ENCODE measurements at places on chromosomes 7 and 10.

- DNase-seq = no peak
These were observed 609.8 kb upstream of the FOXK1 start for GRCh38 chr7:4072161-4072925.

- DNase-seq = no peak
These were observed 12.6 kb upstream of the DYNC2I1 start for GRCh38 chr7:158843771-158844170.

GRCh38 chr7:595621-596010, 76.0 kb upstream of the PDGFA start:
- DNase-seq = peak; percentile 40

- no peak for DNase-seq
These were observed 198.7 kb downstream of the CXCL12 start for GRCh38 chr10:44186150-44186549.

GRCh38 chr10:82925547-82925946, 1050.6 kb downstream of the NRG3 start:
- no peak for DNase-seq

- DNase-seq = no peak
These were observed 241.4 kb downstream of the LRMDA start for GRCh38 chr10:75672842-75673241.

DNA sequence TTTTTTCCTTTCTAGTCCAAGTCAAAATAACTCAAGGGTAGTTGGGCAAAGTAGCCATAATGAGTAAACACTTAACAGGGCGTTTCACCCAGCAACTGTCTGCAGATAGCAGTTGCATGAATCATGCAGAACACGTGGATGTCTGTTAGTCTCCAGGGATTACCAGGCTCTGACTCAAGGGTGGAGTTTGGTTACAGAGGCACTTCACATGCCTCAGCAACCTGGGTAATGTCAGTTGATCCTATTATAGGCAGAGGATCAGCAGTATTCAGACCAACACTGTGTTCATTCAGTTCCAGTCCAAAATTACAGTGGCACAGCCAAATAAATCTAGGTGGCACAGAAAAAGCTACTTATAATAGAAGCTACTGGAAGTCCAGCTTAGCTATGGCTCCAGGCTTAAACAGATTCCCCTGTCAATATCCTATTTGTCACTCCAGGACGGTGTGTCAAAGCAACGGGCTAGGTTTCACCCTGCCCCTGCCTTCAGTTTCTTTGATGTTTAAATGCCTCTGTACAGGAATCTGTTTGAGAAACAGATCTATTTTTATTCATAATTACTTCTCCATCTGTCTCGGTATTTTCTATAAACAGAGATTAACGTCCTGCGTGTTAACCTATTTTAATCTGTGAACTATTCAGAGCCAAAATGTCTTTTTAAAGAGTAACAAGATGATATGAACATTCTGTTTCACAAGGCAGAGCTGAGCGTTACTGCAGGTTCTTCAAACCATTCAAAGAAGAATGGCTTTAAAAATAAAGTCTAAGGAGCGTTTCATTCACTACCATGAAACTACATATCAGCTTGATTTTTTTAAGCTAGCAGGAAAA, 162.6 kb upstream of the AKR1E2 start:
- DNase-seq = peak; percentile 10

DNA sequence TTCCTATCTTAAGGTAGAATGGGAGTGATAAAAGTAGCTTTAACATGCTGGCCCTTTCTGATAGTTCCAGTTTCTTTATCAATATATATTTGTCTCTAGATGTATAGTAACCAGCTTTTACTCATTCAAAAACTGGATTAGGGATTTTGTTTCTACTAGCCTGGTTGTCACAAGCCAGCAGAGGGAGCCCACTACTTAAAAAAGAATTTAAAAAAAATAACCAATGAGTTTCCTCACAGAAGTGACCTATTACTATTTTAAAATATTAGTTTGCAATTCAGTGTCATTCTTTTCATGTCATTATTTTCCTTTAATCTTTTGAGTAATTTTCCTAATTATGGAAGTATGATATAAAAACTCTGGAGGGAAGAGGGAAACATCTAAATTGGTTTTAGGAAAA, 142.1 kb downstream of the PHTF2 start:
- DNase-seq = no peak

DNA sequence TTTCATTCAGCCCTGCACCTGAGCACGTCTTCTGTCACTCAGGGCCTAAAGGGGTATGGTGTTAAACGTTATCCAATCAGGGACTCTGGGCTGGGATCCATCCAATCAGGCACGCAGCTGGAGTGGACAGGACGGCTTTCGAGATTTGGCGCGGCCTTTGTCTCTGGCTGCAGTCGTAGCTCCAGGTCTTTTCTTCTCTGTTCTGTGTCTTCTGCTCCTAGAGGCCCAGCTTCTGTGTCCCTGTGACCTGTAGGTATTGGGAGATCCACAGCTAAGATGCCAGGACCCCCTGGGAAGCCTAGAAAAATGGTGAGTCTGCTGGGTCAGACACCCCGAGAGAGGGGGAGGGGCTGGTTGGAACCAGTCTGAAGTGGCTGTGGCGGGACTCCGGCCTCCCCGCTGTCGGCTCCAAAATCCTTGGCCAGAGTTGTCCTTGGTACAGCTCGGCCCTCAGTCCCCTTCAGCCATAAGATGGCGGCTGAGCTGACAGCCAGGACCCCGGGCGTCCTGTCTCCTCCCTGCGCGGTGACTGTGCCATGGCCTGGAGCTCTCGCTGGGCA, 11.7 kb upstream of the ZNF680 start:
- DNase-seq = no peak

GRCh38 chr7:159329818-159330378, 185.2 kb upstream of the VIPR2 start:
- DNase-seq = no peak

- no peak for DNase-seq
These were observed 21.4 kb downstream of the PRSS2 start for GRCh38 chr7:142792129-142792528.

GRCh38 chr7:69176841-69177240, 421.4 kb upstream of the AUTS2 start:
- no peak for DNase-seq

GRCh38 chr10:62632071-62632809, 172.3 kb upstream of the ADO start:
- DNase-seq = peak; percentile 50

GRCh38 chr10:89458291-89458690, 43.9 kb downstream of the IFIT5 start:
- DNase-seq = no peak

DNA sequence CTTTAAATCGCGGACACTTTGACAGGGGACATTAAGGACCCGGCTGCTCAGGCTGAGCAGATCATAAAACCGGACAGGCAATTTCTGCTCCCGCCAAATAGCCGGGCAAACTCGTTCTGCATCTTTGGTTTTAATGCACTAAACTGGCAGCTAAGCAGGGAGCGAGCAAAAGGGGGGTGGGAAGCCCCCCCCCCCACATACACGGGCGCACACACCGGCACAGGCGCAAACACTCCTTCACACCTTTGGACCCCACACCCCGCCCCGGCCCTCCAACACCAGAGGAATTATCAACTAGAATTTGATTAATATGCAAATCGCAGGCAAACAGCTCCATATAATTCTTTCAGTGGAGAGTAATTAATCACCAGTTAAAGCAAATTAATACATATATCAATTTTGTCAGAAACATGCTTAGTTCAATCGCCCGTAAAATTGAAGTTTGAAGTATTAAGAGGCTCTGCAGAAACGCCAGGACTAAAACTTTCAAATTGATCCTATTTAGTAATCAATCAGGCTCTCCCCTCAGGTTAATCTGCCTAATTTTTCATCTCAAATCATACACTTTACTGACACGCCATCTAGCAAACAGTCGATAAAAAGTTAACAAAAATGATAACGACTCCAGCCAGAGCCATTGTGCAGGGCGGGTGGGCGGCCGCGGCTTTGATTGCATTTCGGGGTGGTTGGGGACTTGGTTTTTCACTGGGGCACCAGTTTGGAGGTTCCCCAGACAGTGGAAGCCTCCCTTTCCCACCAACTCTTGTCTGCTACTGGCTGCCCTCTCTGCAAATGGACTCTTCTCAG, 9.9 kb downstream of the LBX1 start:
- DNase-seq = no peak

GRCh38 chr7:46549347-46549746, 628.3 kb upstream of the IGFBP3 start:
- no peak for DNase-seq

DNA sequence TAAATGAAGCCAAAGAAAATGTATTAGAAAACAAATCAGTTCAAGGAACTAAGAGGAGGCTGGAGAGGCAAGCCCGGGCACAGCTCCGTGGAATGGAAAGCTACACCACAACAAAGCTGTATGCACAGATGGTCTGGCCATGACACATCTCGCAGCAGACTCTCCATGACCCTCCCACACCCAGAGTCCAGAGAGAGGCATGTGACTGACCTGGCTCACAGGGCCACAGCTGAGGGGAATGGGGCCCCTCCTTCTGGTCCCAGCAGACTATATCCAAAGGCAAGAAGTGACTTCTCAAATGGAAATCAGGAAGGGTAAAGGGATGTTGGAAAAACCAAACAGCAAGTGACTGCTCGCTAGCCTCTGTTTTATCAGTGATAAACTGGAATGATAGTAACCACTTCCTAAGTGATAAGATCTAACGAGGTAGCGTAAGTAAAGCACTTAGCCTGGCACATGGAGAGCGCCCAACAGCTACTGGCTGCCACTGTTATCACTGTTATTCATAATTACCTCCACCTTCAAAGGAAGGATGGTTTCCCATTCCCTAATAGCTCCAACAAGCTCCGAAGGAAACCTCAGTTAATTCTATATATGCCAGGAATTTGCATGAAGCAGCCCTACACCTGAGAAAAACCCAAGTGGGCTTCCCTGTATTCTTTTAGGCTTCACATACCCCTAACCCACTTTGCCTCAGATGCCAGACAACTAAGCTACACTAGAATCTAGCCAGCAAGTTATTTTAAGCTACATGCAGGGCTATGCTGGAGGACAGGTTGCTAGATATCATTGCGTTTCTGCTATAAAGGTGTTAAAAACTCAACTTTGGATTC, 8.4 kb downstream of the OSBPL3 start:
- no peak for DNase-seq

DNA sequence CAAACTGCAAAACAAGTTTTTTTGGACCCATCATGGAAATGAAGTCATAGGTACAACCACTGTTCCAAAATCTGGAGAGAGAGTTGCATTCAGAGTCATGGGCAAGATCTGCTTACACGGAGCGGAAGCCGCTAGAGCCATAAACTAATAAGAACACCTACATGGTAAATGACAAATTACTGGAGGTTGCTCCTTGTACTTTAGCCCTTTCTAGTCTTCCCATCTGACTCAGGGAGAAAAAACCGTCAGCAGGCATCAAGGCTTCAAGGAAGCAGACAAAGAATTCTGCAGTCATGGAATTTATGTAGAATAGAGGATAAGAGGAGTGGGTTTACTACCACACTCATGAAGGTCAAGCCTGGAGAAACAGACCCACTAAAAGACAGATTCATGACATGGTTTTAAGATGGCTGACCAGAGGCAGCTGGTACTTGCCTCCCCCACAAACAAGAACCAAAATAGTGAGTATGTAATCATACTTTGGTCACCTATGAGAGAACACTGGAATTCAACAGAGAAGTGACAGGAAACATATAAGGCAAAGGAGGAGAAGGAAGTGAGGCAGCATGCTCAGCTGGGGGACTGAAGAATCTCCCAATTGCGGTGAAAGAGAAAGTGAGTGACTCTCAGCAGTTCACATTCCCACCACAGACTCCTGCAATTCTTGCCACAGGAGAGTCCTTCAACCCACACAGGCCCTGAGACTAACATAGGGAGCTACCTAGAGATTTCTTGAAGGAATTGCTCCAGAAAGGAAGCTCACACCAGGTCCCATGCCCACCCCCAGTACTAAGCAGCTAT, 42.4 kb upstream of the ASAH2 start:
- DNase-seq = no peak

DNA sequence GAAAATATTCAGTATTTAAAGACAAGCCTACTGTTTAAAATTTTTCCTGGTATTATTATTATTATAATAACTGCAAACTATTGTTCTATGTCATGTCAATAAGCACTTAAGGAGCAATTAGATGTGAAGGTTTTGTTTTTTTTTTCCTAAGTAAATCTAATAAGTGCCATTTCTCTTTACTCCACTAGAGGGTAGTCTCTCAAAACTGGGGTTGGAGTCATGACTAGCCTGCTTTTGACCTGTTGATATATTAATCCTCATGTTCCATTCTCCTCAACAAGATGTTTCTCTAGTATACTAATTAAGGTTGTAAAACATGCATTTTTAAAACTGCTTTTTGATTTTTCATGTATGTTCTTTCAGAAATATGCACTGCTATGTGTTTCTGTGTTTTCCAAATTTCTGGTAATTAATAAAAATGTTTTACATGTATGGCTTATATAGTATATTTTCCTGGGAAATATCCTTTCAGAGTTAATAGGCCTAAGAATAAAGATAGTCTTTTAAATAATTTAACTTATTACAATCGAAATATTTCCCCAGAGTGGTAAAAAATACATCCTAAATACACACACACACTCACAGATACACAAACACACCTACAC, 1.0 kb upstream of the LRRN3 start:
- DNase-seq = no peak

GRCh38 chr10:77474386-77474785, 163.2 kb downstream of the KCNMA1 start:
- DNase-seq = no peak

DNA sequence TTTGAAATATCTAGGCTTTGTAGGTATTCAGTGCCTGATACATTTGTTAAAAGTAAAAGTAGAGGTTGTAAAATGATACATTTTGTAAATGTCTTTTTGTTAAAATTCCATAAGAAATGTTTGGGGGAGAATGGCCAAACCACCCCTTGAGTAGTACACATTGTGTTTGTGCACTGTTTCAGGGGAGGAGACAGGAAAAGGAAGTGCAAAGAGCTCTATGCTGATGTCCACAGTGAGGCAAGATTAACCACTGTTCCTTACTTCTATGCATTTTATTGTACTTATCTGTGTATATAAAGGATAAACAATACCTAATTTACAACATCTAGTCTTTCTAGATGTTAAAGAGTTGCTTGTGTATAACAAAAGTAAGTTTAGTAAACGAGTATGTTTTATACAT, 7.4 kb upstream of the CYCS start:
- DNase-seq = no peak

- no peak for DNase-seq
These were observed 167.5 kb upstream of the PODXL start for GRCh38 chr7:131723926-131724325.

GRCh38 chr7:111362506-111363054, 199.7 kb downstream of the IMMP2L start:
- DNase-seq = no peak

DNA sequence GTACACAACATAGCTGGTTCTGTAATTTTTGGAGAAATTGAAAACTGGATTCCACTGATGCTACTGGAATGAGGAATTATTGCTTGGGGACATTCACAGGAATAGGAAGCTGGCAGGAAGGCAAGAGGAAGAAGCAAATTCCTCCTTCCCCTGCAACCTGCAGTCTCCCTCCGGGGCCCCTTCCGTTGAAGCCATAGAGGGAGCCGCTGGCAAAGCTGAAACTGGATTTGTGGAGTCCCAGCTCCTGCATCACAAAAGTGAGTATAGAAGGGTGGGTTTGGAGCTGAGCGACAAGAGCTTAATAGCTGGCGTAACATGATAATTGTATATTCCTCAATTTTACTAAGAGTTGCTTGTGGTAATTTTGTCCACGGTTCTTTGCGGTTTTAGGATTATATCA, 190.8 kb downstream of the ADRA2A start:
- DNase-seq = no peak
